ENCODE measurements at places on chromosomes 11 and 22.

GRCh38 chr11:27358296-27358695 lies 4.7 kb downstream of the CCDC34 start:
- no peak for DNase-seq

- no peak for DNase-seq
Observed at GRCh38 chr22:28915969-28916368, 32.6 kb downstream of the ZNRF3 start.

- no peak for DNase-seq
Observed at GRCh38 chr22:46009730-46010129, 32.8 kb upstream of the WNT7B start.

DNA sequence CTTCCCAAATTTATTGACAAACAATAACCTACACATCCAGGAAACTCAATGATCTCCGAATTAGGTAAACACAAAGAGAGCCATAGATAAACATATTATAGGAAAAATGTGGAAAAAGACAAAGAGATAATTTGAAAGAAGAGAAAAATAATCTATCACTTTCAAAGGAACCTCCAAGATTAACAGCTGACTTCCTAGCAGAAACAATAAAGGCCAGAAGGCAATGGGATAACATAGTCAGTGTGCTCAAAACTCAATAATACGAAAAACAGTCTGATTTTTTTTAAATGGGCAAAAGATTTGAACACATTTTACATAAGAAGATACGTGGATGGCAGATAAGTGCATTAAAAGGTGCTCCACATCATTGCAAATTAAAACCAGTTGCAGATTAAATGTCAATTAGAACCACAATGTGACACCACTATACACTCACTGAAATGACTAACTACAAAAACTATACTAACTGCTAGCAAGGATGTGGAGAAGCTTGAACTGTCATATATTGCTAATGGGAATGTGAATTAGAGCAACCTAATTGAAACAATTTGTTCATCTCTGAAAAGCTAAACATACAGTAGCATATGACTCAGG lies 300.4 kb downstream of the TMEM135 start:
- DNase-seq = no peak

DNA sequence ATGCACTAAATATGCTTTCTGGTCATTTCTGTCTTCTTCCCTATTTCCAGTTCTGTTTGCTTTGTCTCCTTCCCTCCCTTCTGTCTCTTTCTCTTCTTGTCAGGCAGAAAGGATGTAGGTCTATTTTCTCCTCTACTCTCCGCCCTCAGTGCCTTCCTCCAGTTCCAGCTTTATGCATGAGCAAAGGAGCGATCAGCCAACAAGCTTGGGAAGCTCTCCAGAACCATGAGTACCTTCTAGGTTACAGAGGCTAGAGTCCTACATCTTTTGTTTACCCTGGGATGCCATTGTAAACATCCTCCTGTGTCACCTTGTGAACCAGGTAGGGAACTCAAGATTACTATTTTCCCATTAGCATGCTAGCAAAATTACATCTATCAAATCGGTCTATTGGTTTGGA lies 7.9 kb upstream of the SPON1 start:
- DNase-seq = no peak
